Naive thymus-derived CD4-positive, alpha-beta T cell (primary cell): ENCODE measurements at places on chromosomes 4 and X. TPM values are rescaled to one million over a fixed set of nuclear protein-coding genes. Genes with fewer than 3 reads are reported as not detected.

PPA2 gene
- 81.2 TPM for polyA plus RNA-seq

BEND4 gene
- polyA plus RNA-seq: not detected

- no peaks in the 10 kb centered on the region for H3K36me3 ChIP-seq
- no peak for DNase-seq
- H3K27me3 ChIP-seq: no peaks in the 10 kb centered on the region
- no peak overlapping the region for H3K4me3 ChIP-seq
- no peaks in the 10 kb centered on the region for H3K4me1 ChIP-seq
Measured at GRCh38 chrX:69298466-69299140, 133.3 kb upstream of the PJA1 start.

OTUD6A gene
- polyA plus RNA-seq: not detected

DNA sequence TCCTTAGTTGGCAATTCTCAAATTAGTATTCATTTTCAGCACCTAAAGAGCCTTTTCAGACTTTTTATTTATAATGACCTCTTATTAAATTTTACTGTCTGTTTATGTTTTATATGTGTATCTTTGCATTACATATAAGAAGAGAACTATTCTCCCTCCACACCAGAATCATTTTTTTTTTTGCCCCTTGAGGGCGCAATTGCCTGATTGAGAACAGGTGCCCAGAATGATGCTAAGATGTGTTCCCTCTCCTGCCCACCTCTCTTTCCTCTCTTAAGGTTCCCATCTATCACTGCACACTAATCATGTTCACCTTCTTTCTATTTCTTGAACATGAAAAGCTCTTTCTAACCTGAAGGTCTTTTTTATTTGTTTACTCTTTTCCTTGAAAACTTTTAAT is 44.2 kb upstream of the ADAM29 start:
- no peak for DNase-seq
- H3K4me1 ChIP-seq: no peaks in the 10 kb centered on the region
- no peaks in the 10 kb centered on the region for H3K27me3 ChIP-seq
- no peak overlapping the region for H3K4me3 ChIP-seq

- no peak overlapping the region for H3K4me3 ChIP-seq
- no peaks in the 10 kb centered on the region for H3K27me3 ChIP-seq
- no peak overlapping the region for H3K27ac ChIP-seq
- H3K36me3 ChIP-seq: no peaks in the 10 kb centered on the region
Measured at GRCh38 chrX:87006561-87006960, 511.0 kb upstream of the KLHL4 start.

NXF2 gene
- polyA plus RNA-seq: not detected

DMRTC1 gene
- 0.21 TPM for polyA plus RNA-seq

DNA sequence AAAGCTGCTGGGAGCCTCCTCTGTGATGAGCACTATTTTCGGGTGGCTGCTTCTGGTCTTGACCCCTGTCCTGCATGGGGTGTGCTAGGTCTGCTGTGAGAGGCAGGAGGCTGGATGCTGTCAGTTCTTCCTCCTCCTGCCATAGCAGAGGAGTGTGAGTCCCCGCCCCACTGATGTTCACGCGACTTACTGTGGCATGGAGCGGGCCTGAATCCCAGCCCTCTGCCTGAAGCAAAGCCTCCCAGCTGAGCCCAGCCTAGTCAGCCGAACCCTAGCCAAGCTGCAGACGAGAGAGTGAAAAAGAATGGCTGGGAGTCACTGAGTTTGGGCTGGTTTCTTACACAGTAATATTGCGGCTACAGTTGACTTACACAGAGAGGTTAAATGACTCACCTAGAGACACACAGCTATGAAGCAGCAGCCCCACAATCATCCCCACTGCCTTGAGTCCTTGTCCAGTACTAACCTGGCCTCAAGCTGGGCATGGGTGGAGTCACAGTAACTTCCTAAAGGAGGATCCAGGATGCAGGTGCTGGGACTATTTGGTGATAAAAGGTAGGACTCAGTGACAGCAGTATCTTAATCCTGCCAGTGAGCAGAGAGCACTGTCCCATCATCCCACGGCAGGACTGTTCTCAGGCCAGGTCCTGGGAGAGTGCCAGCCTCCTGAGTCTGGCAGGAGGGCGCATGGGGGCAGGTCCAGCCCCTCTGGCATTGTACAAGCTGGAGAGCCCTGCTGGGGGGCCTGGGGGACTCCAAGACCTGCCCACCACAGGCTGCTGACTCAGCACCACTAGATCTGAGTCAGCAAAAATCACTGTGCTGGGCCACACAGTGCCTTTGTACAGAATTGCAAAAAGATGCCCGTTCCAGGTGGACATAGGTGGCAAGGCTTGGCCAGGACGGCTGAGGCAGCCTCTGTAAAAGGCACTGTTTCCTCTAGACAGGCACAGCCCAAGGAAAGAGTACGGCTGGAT is 60.4 kb upstream of the CRMP1 start:
- H3K4me1 ChIP-seq: no peaks in the 10 kb centered on the region
- H3K36me3 ChIP-seq: no peaks in the 10 kb centered on the region

SPANXA1 gene
- polyA plus RNA-seq: not detected

GRCh38 chr4:128780688-128781087 is 28.8 kb upstream of the JADE1 start:
- no peaks in the 10 kb centered on the region for H3K4me1 ChIP-seq
- H3K27me3 ChIP-seq: no peaks in the 10 kb centered on the region
- no peak overlapping the region for H3K27ac ChIP-seq
- no peak for DNase-seq

ARX gene
- not detected for polyA plus RNA-seq

DNA sequence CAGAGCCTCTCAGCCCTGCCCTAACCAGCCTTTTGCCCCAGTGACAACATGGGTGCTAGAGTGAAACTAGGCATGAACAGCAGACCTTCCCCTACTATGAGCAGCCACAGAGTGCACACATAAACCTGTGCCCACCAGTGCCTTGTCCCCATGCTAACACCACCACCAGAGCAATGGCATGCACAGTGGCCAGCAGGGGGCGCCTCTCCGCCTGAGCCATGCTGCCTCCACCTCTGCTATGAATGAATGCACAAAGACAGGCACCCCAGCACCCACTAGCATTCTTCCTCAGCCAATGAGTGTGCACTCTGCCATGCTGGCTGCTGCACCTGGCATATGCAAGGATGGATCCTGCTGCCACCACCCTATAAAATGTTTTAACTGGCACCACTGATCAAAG is 286.9 kb upstream of the FGF16 start:
- no peaks in the 10 kb centered on the region for H3K4me1 ChIP-seq
- no peaks in the 10 kb centered on the region for H3K27me3 ChIP-seq
- no peak overlapping the region for H3K27ac ChIP-seq

DNA sequence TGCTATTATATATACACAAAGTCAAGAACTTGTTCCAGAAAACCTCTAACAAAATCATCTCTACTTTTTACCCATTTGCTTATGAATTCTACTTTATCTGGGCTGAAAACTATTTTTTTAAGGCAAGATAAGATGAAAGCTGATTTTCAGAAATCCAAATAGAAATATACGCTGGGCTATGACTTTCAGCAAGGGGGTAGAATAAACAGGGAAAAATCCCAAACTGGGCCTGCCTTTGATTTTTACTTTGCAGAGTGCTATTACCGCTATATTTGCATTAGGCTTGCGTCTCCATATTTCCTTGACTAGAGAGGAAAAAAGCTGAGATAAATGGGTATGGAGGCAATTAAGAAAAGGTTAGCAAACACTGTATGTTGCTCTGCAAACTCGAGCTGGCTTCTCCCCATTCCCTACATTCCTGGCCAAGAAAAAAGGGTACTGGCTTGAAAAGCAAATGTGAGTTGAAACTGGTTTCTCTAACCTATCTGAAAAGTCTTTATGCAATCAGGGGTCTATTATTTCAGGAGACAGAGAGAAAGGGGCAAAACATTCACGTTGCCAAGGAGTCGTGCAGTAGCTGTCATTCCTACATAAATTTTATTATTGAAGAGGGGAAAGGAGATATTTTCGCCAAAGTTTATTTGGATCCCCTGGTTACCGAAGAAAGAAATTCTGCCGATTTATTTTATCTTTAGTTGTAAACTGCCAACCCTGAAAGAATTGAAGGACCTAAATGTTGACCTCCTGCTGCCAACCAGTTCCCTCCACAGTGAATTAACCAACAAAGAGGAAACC is 2.2 kb downstream of the TMEM47 start:
- H3K27me3 ChIP-seq: no peaks in the 10 kb centered on the region
- no peak for DNase-seq
- no peak overlapping the region for H3K4me3 ChIP-seq
- no peak overlapping the region for H3K27ac ChIP-seq
- no peaks in the 10 kb centered on the region for H3K36me3 ChIP-seq

DNA sequence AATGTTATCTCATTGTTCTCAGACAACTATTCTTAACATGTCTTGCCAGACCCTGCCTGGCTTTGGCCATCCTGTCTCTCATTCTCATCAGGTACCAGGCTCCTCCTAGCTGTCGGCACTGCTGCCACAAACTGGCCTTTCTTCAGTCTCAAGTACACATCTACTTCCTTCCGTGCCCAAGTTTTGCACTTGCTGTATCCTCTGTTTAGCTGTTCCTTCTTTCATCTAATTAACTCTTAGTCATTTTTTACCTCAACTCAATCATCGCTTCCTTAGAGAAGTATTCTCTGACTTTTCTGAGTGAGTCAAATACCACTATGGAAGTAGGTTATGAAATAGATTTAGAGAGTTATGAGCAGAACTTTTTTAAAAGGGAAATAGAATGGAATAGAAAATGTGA is 19.7 kb downstream of the CXCL3 start:
- no peaks in the 10 kb centered on the region for H3K36me3 ChIP-seq
- H3K27me3 ChIP-seq: no peaks in the 10 kb centered on the region
- no peak for DNase-seq
- no peaks in the 10 kb centered on the region for H3K4me1 ChIP-seq
- H3K4me3 ChIP-seq: no peak overlapping the region
- no peak overlapping the region for H3K27ac ChIP-seq
